ENCODE measurements at places on chromosomes 16 and 17. TPM values are rescaled to one million over a fixed set of nuclear protein-coding genes. Genes with fewer than 3 reads are reported as not detected.

DNA sequence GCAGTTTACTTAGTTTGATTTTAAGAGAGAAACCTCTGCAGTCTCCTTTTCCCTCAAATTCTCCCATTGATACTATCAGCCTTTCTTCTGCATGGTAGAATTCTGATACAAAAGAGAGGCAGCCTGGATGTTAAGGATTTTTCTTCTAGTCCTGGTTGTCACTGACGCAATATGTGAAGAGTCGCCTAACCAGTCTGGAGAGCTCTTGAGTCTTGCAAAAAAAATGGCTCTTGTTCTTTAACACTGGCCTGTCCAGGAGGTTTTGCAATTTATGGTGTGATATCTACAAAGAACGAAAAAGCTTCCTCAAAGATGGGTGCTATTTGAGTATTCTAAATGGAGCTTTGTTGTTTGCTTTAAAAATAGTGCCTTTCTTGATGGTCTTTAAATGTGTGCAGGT lies 28.9 kb downstream of the COX10 start:
- no peak overlapping the region for H3K4me3 ChIP-seq
- no peaks in the 10 kb centered on the region for H3K36me3 ChIP-seq
- no peaks in the 10 kb centered on the region for H3K27me3 ChIP-seq
- DNase-seq, result peak; percentile 25
- H3K27ac ChIP-seq, result no peak overlapping the region

DNA sequence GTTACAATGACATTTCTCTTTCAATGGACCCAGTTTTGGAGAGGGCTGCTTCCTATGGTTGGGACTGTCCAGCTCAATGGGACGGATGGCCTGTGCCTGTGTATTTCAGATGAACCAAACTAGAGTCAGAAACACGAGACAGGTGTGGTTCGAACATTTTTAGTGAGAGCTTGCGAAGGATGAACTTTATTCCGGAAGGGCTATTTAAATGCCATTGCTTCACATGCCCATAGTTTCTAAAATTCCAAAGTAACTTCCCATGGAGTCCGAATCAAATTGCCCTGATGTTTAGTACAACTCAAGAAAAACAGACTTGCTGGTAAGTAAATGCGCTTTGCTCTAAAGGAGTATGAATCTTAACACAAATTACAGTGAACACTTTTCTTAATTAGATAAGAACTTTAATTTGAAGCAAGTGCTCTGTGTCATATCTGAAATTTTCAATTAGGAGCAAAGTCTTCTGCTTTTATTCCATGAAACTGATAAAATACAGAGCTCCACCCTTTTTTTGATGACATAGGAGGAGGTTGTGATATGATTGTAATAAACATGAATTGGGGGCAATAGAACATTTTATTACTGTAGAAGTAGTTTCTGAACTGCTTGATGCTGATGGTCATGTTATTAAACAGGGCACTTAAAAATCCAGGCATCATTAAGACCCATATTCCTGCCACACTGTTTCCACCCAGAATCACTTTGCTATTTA lies 1.3 kb downstream of the KRT20 start:
- H3K4me3 ChIP-seq, result no peak overlapping the region
- H3K27me3 ChIP-seq, result no peaks in the 10 kb centered on the region
- H3K4me1 ChIP-seq, result peaks cover 16% of the 10 kb centered on the region
- no peak for DNase-seq
- no peaks in the 10 kb centered on the region for H3K36me3 ChIP-seq

DNA sequence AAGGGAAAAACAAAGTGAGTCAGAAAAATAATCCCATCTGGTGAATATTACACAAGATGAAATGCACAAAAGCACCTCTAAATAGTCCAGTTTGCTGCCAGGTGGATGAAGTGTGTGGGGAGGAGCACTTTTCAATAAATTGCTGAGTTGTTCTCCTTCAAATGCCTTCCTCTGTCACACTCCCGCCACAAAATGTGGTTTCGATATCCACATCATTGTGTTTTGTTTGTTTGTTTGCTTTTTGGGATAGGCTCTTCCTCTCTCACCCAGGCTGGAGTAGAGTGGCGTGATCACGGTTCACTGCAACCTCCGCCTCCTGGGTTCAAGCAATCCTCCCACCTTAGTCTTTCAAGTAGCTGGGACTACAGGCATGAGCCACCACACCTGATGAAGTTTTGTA lies 24.6 kb upstream of the SHISA9 start:
- no peaks in the 10 kb centered on the region for H3K36me3 ChIP-seq
- peaks cover 16% of the 10 kb centered on the region for H3K27me3 ChIP-seq
- DNase-seq, result no peak
- H3K4me3 ChIP-seq, result no peak overlapping the region

GRCh38 chr17:82216301-82217119 lies 3.9 kb upstream of the CCDC57 start:
- peak overlapping the region; percentile 19 for H3K4me3 ChIP-seq
- no peaks in the 10 kb centered on the region for H3K27me3 ChIP-seq
- H3K27ac ChIP-seq, result peak overlapping the region; percentile 72
- peaks cover 52% of the 10 kb centered on the region for H3K36me3 ChIP-seq
- DNase-seq, result peak; percentile 80
- peaks cover 43% of the 10 kb centered on the region for H3K4me1 ChIP-seq

- H3K27ac ChIP-seq, result no peak overlapping the region
- no peaks in the 10 kb centered on the region for H3K4me1 ChIP-seq
- no peak for DNase-seq
- H3K4me3 ChIP-seq, result no peak overlapping the region
Measured at GRCh38 chr17:67107811-67108775, 63.7 kb downstream of the CACNG1 start.

GRCh38 chr17:4261452-4261851 lies 2.3 kb downstream of the ANKFY1 start:
- DNase-seq, result no peak
- no peak overlapping the region for H3K27ac ChIP-seq
- peaks cover 26% of the 10 kb centered on the region for H3K36me3 ChIP-seq
- H3K4me1 ChIP-seq, result peaks cover 31% of the 10 kb centered on the region
- H3K27me3 ChIP-seq, result no peaks in the 10 kb centered on the region

DNA sequence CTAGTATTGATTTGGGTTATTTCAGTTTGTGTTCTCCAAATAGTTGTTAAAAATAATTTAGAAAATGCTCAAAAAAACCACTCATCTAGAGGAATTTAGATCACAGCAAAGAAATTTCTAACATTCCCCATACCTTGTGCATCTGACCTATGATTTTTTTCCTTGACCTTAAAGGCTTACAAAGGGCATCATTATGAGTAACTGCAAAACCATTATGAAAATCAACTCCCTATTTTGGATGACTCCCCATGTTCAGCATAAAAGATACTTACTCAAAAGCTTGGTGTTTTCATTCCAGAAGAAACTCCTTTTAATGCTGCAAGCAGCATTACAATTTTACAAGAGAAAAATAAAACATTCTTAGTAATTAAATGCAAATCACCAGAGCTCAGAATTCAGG lies 83.2 kb downstream of the GRIN2A start:
- no peak overlapping the region for H3K27ac ChIP-seq
- H3K36me3 ChIP-seq, result peaks cover 4% of the 10 kb centered on the region
- peaks cover 23% of the 10 kb centered on the region for H3K4me1 ChIP-seq
- H3K27me3 ChIP-seq, result no peaks in the 10 kb centered on the region
- H3K4me3 ChIP-seq, result no peak overlapping the region

- H3K36me3 ChIP-seq, result no peaks in the 10 kb centered on the region
- H3K4me3 ChIP-seq, result no peak overlapping the region
- DNase-seq, result no peak
- H3K27me3 ChIP-seq, result no peaks in the 10 kb centered on the region
- no peak overlapping the region for H3K27ac ChIP-seq
Measured at GRCh38 chr17:1592751-1593629, 30.4 kb upstream of the PITPNA start.

DNA sequence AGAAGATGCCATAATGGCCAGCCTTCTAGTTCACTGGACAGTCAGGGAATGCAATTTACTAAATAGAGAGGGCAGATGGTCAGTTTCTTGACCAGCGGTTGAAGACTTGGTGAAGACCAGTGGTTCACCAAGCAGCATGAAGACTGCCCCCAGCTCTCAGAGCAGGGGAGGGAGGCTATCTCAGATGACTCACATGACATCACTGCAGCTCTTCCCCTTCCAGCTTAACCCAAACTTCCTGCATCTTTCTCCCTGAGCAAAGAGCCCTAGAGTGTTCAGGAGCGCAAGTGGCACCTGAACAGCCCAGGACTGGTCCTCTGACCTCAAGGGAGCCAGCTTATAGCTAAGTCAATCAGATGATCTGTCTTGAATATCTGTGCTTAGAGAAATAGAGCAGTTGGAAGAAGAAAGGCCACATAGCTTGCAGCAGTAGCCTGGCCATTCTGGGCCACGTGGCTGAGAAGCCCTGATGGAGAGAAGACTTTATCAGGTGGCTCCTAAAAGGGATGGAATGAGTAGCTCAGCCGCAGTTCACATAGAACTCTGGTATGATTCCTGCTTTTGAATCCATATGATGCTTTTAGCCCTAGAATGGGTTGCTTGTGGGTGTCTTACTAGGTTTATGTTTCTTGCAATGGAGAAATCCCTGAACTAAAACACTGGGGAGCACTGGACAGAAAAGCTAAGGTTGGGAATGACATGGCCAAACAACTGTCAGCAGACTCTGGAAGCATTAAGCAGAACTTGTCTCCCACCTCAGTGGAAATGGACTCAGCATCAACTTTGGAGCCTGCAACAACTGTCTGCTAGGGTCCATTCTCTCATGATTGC lies 392.1 kb upstream of the CCL2 start:
- peaks cover 44% of the 10 kb centered on the region for H3K27me3 ChIP-seq
- H3K4me1 ChIP-seq, result no peaks in the 10 kb centered on the region
- H3K36me3 ChIP-seq, result no peaks in the 10 kb centered on the region
- no peak overlapping the region for H3K4me3 ChIP-seq

- no peak overlapping the region for H3K4me3 ChIP-seq
- DNase-seq, result no peak
- no peak overlapping the region for H3K27ac ChIP-seq
Measured at GRCh38 chr16:65624666-65625065, 502.8 kb upstream of the CDH11 start.

GRCh38 chr17:43025290-43025657 lies 243 bp downstream of the RND2 start:
- H3K27me3 ChIP-seq, result peaks cover 43% of the 10 kb centered on the region
- DNase-seq, result no peak
- no peak overlapping the region for H3K27ac ChIP-seq
- peaks cover 16% of the 10 kb centered on the region for H3K4me1 ChIP-seq
- peaks cover 40% of the 10 kb centered on the region for H3K36me3 ChIP-seq
- peak overlapping the region; percentile 79 for H3K4me3 ChIP-seq

DNA sequence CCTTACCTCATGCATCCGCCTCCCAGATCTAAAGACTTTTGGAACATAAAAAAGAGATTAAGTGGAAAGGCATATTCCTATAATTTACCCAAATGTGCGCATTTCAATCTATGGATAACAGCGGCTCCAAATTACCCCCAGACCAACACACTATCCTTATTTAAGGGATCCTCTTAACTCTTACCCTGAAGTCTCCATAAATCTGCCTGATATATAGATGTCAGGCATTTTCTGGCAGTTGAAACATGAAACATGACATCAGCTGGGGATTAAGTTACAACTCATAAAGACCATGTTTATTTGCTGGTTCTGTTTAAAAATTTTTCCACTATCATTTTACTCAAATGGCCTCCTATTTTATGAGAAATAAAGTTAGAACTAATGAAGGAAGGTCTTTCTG lies 478.5 kb upstream of the SALL1 start:
- H3K36me3 ChIP-seq, result no peaks in the 10 kb centered on the region
- no peak overlapping the region for H3K27ac ChIP-seq
- peaks cover 51% of the 10 kb centered on the region for H3K27me3 ChIP-seq

The TBC1D3B gene
- total RNA-seq, result 73.5 TPM

The MT4 gene
- total RNA-seq, result not detected
